GM06990 (cell line): ENCODE measurements at places on chromosomes 6 and 20.

DNA sequence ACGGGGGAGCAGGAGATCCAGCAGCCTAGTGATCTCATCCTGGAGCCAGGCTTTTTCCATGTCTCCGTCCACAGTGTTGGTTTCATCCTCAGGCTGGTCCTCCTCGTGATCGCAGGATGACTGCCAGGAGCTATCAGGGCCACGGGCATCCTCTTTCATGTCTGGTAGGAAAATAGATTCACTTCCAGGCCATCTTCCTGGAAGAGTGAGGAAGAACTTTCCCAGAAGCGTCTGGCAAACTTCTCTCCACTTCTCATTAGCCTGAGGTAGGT lies 15.3 kb upstream of the SLC9A8 start:
- DNase-seq: no peak

DNA sequence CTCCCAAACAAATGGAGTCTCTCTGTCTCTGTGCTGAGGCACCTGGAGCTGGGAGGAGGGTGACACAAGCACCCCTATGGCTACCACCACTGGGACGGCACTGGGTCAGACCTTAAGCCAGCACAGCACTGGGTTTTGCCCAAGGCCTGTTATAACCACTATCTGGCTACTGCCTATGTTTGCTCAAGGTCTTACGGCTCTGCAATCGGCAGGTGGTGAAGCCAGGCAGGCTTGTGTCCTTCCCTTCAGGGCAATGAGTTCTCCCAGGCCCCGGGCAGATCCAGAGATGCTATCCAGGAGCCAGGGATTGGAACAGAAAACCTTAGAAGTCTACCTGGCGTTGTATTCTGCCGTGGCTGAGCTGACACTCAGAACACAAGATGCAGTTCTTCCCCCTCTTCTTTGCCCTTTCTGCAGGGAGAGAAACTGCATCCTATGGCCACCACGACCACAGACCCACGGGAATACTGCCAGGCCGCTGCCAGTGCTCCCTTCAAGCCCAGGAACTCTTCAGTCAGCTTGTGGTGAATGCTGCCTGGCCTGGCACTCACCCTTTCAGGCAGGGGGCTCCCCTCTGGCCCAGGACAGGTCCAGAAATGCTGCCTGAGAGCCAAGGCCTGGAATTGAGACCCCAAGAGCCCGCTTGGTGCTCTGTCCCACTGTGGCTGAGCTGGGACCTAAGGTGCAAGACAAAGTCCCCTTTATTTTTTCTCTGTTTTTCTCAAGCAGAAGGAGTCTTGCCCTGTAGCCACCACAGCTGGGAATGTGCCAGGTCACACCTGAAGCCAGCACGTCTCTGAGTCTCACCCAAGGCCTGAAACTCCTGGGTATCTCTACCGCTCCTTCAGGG lies 67.0 kb upstream of the FRMD1 start:
- no peak for DNase-seq

DNA sequence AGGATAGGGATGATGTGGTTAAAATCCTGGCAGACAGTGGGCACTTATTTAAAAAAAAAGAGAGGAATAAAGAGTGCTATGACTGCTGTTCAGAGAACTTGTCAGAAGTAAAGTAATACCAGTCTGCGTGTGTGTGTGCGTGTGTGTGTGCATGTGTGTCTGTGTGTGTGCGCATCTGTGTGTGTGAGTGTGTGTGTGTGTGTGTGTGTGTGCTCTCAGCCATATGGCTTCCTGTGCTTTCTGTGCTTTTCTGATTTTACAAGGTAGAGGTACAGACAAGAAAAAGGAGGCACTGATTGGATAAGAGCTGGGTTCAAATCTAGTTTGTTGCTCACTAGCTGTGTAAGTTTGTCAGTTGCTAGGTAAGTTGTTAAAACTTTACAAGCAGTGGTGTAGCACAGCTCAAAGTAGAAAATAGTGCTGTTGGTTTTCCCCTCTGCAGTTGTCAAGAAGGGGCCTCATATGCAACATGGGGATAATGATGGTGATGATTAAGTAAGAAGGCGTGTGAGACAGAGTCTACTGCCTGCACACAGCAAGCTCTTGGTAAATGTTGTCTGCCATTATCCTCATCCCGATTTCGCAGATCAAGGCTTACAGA lies 155.3 kb upstream of the ZNF217 start:
- no peak for DNase-seq

- DNase-seq: no peak
Measured at GRCh38 chr20:21342656-21343345, 39.7 kb downstream of the XRN2 start.

GRCh38 chr6:138970856-138971425 lies 17.1 kb downstream of the REPS1 start:
- no peak for DNase-seq

DNA sequence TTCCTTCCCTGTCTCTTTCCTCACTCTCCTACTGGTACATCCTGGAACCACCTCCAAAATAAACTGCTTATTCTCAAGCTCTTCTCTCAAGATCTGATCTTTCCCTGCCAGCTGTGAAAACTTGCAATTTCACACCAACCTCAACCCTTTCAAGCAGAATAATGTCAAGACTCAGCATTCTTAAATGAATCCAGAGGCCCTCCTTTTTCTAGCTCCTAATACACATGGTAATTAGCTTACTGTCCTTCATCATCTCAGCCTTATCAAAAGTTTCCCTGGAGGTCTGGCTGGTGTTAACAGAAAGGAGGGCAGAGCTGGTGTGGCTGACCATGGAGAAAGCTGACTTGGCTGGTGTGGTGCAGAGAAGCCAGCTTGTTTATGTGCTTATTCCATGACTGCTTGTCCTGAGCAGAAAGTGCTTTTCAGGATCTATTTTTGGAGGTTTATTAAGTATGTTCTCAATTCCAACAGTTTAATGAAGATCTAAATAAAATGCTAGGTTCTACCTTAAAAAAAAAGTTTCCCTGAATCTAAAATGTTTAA lies 50.5 kb downstream of the CFAP61 start:
- DNase-seq: no peak

DNA sequence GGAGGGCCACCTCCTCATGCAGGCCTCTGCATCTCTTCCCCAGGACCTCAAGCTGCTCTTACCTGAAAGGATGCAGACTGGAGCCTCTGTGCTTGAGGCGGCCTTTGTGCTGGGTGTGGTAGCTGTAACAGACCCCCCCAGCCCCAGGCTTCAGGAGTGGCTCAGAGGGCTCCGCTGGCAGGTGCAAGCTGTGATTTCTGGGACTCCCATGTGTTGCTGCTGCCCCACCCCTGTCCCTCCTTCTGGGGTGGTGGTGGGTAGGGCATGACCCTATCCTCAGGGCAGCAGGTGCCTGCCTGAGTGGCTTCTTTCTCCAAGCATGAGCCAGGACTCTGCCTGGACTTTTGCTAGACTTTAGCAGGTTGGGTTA lies 121.2 kb downstream of the SULF2 start:
- no peak for DNase-seq

DNA sequence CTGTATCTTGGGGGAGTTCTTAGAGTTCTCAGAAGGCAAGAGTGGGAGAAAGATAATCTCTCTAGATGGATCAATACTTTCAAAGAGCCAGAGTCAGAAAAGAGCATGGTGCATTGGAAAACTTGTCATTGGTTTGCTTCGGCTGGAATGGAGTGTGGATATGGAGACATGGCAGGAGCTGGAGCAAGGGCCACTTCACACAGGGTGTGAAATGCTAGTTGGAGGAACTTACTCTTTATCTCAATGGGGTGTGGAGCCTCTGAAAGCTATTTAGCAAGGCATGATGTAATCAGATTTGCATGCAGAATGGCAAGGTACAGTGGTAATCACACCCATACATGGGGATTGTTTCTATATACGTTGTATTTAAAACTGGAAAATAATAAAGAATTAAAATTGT lies 31.5 kb upstream of the PAQR8 start:
- no peak for DNase-seq

GRCh38 chr6:155050311-155050710 lies 55.2 kb downstream of the TIAM2 start:
- DNase-seq: peak; percentile 72

DNA sequence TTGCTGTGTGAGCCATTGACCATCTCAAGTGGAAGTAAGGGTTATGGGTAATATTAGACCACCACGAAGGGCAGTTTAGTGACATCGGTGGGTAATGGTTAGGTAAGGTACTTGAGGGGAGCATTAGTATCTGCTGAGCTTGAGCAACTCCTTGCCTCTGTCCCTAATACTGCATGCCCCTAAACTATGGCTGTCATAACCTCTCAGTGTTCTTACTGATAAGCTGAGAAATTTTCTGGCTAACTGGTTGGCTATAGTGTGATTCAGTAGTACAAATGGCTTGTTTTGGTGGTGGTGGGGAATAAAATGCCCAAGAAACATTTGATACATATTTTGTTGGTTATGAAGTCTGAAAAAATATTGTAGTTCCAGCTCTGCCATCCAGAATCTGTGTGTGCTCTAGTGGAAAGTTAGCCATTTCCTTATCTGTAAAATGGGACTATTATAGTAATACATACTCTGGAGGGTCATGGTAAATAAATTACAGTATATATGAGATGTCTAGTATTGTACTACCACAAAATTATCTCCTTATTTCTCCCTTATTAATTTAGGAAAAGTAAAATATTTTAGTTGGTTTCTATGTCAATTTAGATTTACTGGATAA lies 113.1 kb downstream of the NCOA3 start:
- DNase-seq: no peak

DNA sequence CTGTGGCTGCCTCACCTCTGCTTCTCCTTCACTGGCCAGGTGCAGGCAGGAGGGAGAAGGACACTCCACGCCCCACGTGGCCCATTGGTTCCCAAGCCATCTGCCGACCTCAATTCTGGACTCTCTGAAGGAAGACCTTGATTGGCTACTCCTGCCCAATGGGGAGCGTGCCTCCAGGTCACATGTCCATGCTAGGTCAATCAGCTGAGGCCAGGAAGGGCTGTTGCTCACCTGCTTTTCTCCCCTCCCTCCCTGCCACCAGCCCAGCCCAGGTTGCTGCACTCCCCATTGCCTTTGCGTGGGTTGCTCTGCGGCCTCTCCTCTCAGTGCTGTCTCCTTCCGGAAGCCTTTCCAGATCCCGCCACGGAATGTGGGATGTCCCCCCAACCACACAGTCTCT lies 21.9 kb upstream of the CDH4 start:
- no peak for DNase-seq

DNA sequence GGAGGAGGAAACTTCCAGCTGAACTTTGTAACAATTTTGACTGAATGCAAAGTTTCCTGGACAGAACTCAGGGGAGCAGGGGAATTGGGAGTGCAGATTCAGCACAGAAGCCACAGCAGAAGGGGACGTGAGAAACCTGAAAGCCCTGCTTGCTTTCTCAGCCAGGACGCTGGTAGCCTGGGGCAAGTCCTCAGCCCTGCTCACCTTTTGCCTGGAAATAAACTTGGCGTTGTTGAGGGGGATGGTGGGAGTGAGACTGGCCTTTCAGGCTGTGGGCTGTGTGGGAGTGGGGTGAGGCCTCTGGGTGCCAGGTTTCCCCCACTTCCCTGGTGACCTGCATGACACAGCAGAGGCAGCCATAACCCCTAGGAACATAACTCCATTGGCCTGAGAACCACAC lies 238.1 kb upstream of the HS3ST5 start:
- DNase-seq: no peak

GRCh38 chr6:10373642-10374359 lies 41.1 kb downstream of the TFAP2A start:
- no peak for DNase-seq

GRCh38 chr20:35985806-35986205 lies 17.4 kb downstream of the CNBD2 start:
- no peak for DNase-seq

DNA sequence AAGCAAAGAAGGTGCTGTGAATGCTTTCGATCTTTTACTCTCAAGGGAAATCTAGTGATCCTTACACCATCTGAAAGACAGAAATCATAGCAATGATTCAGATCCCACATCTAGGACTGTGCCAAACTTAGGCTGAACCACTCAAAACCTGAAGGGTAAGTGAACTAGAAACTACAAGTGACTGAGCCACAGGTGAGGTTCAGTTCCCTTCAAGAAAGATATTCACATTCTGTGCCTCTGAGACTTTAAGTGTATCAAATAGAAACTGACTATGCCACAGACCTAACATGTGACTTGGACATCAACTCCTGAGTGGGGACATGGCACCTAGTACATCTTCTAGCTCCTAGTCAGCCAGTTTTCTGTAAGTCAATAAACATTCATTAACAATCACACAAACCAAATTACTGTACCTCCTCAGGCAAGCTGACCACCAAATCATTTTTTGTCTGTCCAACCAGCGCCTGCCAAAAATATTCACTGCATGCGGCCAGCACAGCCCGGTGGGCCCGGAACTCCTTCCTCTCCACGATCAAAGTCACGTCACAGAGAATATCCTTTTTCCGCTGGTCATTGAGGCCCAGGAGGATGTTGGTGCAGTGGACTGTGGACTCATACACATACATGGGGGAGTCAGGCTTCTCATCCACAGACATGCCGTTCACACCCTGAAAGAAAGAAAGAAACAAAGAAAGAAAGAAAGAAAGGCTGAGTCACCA lies 114.1 kb downstream of the GJA10 start:
- DNase-seq: peak; percentile 8

- DNase-seq: no peak
Measured at GRCh38 chr6:124669713-124670480, 292.3 kb upstream of the RNF217 start.

- DNase-seq: no peak
Measured at GRCh38 chr6:35049900-35050756, 91.0 kb downstream of the TCP11 start.

GRCh38 chr6:33019372-33019771 lies 10.0 kb upstream of the HLA-DOA start:
- DNase-seq: no peak

DNA sequence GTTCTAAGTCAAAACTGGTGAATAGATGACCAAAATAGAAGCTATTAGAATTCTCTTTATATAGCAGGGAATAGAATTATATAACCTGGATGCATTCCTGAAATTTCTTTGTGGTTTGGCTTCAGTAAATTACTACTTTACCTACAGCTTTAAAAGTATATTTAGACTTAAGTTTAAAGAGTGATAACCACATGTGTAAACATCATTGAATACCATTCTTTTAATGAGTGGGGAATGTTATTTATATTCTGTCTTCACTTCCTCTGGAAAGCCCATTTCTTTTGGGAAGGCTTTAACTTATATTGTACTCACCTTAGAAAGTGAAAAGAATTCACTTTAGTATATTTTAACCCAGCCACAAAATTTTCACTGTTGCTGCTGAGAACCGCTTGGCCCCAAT lies 39.1 kb downstream of the PLEKHG1 start:
- no peak for DNase-seq

DNA sequence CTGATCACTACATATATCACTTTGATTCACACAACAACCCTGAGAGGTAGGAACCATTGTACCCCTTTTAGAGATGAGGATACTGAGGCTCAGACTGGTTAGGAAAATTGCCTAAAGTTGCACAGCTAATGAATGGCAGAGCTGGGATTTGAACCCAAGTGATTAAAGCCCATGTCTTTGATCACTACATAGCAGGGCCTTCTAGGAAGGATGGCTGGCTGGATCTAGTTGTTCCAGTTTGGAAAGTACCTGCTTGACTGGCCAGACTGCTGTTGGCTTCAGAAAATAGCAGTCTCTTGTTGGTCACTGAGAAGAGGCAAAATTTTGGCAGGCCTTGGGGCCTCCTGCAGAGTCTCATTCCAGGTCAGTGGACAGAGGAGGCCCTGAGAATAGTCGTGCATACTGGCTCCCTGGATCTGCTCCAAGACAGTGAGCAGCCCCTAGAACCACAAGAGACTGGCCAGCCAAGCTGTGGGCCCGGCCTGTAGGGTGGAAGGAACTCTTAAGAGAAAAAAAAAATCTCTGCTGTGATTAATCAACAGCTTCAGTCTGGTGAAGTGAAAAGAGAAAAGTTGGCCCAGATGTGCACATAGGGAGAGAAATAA lies 17.5 kb downstream of the PPARD start:
- no peak for DNase-seq
